Stimulated activated CD4-positive, alpha-beta T cell treated with anti-CD3 and anti-CD28 coated beads, Interleukin-12 subunit alpha, Interleukin-12 subunit beta, amount 100 ng/mL, for 24 hours (primary cell): ENCODE measurements at places on chromosomes 1 and 21.

DNA sequence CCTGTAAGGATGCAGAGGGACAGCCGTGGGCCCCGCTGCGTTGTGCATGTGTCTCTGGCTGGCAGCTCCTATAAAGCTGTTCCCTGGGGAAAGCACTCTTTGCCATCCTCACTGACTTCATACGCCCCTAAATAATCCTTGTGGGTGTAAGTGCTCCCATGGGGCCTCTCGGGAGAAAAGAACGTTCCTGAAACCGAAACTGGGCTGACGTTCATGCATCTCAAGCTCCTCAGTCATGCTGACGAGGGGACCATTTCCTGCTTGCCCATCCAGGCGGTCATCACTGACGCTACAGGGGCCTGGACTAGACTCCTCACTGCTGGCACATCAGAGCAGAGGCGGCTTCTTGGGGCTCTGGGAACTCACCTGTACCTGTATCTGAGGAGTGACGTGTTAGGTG lies 73.1 kb upstream of the USP24 start:
- no peak for DNase-seq

DNA sequence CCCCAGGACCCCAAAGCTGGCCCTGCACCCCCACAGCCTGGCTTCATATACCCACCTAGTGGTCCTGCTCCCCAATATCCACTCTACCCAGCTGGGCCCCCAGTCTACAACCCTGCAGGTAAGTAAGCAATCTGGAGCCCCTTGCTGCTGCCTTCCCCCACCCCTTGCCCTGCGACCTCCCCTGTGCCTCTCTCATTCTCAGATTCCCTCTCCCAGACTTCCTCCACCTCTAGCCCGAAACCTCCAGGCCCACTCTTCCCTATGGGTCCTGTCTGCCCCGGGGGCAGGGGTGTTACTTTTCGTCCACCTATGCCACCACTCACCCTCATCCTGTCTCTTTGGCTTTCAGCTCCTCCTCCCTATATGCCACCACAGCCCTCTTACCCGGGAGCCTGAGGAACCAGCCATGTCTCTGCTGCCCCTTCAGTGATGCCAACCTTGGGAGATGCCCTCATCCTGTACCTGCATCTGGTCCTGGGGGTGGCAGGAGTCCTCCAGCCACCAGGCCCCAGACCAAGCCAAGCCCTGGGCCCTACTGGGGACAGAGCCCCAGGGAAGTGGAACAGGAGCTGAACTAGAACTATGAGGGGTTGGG lies 2.9 kb downstream of the SHISA4 start:
- DNase-seq, result no peak

GRCh38 chr1:117215733-117216462 lies 5.2 kb upstream of the VTCN1 start:
- no peak for DNase-seq

- DNase-seq, result no peak
Observed at GRCh38 chr1:198763298-198763714, 124.5 kb downstream of the PTPRC start.

DNA sequence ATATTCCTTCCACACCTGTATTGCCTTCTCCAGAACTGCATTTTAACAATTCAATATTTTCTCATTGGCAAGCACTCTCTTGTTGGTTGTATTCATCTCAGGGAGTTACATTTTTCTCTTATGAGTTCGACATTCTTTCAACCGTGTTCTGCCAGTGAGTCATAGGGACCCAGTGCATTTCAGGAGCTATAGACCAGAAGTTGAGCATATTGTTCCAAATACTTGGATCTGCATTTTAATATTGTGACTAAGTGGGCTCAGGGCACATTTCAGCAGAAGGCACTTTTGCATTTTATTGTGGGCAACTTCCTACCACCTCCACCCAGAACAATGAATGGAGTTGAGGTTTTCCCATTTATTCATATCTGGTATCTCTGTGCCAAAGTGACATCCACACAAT lies 132.8 kb downstream of the TNFSF18 start:
- no peak for DNase-seq

- no peak for DNase-seq
Observed at GRCh38 chr1:230144010-230144614, 77.1 kb downstream of the GALNT2 start.

DNA sequence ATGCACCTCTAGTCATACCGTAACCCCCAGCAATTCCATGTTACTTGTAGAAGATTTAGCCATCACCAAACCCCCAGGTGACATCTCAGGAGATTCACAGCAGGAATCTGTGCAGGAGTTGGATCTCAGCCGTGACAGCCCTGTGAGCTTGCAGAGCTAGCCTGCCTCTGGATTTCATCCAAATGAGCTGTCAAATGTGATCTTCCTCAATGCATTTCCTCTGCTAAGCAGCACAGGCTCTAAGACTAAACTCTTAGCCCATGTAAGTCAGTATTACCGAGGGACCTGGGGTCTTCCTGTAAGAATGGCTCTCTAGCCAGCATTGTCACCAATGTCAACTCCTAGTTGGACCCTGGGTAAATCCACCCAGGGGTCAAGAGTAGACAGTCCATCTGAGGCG lies 41.7 kb downstream of the UMODL1 start:
- no peak for DNase-seq

DNA sequence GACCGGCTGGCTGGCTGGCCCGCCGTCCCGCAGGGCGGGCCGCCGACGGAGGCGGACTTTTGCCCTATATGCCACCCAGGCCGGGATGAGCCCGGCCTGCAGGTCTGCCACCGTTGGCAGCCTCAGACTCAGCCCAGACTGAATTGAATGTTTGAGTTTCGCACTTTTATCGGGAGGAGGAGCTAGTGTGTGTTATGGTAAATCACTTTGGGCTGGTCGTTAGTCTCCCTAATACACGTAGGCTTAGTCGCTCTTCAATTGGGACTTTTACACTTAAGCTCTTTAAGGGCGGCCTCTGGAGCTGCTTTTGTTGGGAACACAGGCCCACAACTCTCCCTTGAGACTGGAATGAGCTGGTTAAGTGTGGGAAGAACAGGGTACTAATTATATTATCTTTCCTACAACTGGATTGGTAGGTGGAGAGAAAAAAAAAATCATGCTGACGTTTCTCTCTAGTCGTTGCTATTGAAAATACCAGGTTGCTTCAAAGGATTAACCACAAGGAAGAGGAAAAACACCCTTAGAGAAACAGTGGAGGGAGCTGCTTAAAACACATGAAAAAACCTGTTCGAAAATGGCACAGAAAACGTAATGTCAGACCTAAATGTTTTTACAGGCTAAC lies 1.4 kb upstream of the IRF2BP2 start:
- DNase-seq, result no peak

DNA sequence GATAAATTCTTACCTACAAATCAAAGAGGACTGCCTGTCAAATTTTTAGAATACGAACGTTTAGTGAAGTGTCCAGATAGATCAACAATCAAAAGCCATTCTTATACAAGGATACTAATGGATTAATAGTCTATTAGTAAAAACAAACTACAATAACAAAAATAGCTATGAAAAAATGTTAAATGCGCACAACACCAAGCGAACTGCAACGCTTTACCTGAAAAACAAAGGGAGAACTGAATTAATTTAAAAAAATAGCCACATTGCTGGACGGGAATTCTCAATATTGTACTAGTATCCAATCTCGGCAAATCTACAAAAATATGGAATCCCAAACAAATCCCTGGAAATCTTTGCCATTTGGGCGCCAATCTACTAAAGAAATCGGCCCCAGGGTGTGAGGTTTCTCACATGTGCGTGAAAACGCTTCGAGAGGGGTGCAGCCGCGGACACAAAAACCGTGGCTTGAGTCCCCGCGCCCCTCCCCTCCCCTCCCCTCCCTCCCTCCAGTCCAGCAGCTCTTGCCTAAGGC lies 55.6 kb downstream of the TRAF5 start:
- no peak for DNase-seq

DNA sequence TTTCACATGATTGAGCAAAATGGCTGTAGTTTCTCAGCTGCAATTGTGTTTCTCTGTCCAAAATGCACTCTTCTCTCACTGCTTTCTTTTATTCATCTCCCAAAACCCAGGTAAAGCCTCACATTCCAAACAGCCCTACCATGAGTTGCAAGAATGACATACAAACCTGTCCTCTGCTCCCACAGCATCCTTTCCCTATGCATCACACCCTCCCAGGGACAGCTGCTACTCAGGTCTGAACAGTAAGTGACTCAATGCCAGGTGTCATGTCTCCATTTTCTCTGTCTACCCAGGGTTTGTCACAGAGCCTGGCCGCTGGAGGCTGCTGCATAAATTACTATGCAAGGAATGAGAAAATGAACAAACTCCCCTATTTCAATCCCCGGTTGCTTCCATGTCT lies 118.5 kb downstream of the PLD5 start:
- no peak for DNase-seq

DNA sequence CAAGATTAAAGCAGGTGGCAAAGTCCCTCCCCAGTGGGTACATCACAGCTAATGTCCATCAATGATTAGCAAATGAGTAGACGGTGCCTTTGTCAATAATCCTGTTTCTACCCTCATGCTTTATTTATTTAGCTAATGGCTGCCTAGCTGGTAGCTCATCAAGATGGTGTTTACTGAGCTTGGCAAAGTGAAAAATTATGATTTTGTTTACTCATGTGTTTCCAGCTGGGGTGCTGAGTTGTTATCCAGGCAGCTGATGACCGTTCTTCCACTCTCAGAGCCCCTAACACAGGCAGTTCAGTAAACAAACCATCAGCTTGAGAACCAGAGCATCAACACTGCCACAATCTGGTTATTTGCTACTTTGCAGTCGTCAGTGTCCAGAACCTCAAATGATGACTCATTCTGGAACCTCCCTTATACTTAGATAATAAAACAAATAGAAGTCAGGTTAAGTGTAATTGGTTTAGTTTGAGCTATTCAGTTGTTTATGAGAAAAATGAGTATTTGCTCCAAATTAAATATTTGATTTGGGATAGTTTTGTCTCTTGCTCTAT lies 163.9 kb downstream of the ST6GALNAC5 start:
- DNase-seq, result no peak

GRCh38 chr1:58649555-58649954 lies 50.3 kb downstream of the MYSM1 start:
- no peak for DNase-seq

- DNase-seq, result no peak
Observed at GRCh38 chr1:153639280-153639679, 5.4 kb downstream of the CHTOP start.

DNA sequence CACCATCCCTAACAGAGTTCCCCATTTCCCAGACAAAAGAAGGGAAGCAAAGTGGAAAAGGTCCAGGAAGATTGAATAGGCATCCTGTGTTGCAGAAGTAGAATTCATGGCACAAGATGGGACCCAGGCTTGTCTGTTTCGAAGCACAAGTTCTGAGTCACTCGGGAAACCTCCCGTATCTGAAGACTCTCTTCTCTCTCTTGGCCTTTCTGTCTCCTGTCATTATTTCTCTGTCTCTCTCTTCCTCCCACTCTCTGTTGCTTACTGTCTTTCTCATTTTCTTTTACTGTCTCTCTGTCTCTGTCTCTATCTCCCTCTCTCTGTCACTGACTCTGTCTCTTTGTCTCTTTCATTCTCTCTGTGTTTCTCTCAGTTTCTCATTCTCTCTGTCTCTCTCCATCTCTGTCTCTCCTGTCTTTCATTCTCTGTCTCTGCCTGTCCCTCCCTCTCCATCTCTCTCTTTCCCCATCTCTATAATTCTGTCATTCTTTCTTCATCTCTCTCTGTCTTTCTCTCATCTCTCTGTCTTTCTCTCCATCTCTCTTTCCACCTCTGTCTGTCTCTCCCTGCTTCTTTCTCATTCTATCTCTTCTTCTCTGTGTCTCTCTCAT lies 23.7 kb downstream of the RNF187 start:
- DNase-seq, result no peak
